ENCODE measurements at places on chromosomes 5 and 9. TPM values are rescaled to one million over a fixed set of nuclear protein-coding genes. Genes with fewer than 3 reads are reported as not detected.
A peak's percentile ranks its signal among the peaks of the same experiment; 100 is the strongest.

DNA sequence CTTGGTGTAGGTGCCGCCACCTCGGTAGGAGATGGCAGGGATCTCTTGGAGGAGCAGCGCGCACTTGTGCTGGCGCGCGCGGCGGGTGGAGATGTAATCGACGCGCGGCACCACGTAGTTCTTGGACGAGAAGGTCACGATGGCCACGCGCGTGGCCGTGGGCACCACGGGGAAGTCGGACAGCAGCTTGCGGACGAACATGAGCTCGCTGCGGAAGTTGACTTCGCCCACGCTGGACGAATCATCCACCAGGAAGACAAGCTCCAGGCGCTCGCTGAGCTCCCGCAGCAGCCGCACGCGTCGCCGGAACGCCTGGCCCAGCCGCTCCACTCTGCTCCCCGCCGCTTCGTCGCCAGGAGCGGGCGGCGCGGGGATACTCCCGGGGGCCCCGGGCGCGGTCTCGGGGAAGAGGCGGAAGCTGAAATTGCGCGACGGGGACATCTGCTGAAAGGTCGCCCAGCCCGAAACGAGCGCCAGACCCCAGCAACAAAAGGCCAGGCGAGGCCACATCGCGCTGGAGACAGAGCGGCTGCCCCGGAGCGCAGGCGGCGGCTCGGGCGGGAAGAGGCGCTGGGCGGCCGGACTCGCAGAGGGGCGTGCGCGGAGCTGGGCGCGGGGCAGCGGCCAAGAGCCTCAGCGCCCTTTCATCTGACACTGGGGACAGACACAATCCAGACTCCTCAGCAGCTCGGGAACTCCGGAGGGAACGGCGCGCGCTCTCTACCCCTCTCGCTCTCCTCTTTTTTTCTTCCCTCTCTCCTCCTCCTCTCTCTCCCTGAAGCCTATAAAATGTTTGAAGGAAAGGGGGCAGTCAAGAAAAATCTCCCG lies at the start of gene SVEP1:
SVEP1 (minus strand) TSS at position 708 of the 828 bp plus-strand sequence; CDS start at position 510, 198 bp downstream.
- no peaks in the 10 kb centered on the region for H3K4me1 ChIP-seq
- peaks cover 9% of the 10 kb centered on the region for H3K27me3 ChIP-seq
- H3K36me3 ChIP-seq, result no peaks in the 10 kb centered on the region
- DNase-seq, result no peak
- H3K27ac ChIP-seq, result no peak within 1 kb of the TSS
- no peak within 1 kb of the TSS for H3K4me3 ChIP-seq

- no peaks in the 10 kb centered on the region for H3K36me3 ChIP-seq
- no peak for DNase-seq
- H3K27me3 ChIP-seq, result no peaks in the 10 kb centered on the region
- H3K4me1 ChIP-seq, result no peaks in the 10 kb centered on the region
- no peak overlapping the region for H3K4me3 ChIP-seq
Observed at GRCh38 chr5:149315753-149316152, 29.5 kb upstream of the GRPEL2 start.

DNA sequence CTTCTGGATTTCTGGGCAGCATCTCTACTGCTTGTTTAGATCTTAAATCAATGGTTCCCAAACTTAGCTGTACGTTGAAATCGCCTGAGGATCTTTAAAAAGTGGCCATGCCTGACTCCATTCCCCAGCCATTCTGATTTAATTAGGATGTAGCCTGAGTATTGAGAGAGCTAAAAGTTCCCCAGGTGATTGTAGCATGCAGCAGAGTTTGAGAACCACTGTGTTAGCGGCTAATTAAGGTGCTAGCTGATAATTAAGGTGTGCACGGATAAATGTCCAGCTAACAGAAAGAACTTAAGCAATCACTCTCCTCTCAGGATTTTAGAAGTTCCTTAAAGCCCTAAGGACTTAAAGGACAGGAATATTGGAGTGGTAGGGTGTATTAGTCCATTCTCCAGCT lies 89.1 kb downstream of the NMUR2 start:
- H3K27ac ChIP-seq, result no peak overlapping the region
- no peaks in the 10 kb centered on the region for H3K4me1 ChIP-seq
- no peak overlapping the region for H3K4me3 ChIP-seq
- no peak for DNase-seq

DNA sequence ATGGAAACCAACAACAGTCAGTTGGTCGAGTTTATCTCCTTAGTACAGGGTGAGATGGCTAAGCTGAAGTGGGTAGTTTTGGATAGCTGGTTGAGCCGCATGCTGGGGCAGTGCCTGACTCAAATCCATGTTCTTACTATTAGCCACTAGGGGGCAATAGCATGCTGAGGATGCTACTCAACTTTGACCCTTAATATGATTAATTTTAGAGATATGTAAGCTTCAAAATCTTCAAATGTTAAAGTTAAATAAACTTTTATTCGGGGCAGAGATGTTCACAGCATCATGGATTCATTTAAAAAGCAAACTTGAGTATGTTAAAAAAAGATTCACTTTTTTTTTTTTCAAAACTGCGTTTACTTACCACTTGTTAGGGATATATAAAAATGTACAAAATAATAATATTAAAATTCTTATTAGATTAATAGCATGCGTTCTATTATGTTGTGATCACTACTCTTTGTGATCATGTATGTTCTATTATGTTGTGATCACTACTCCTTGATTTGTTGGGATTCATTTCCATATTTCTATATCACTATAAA lies 57.0 kb downstream of the C9orf153 start:
- DNase-seq, result peak; percentile 20
- H3K4me3 ChIP-seq, result no peak overlapping the region
- H3K4me1 ChIP-seq, result no peaks in the 10 kb centered on the region
- no peaks in the 10 kb centered on the region for H3K36me3 ChIP-seq
- no peaks in the 10 kb centered on the region for H3K27me3 ChIP-seq

GRCh38 chr9:119009249-119009648 lies 360.0 kb downstream of the BRINP1 start:
- no peak for DNase-seq
- no peak overlapping the region for H3K4me3 ChIP-seq
- H3K27me3 ChIP-seq, result no peaks in the 10 kb centered on the region
- H3K4me1 ChIP-seq, result no peaks in the 10 kb centered on the region

DNA sequence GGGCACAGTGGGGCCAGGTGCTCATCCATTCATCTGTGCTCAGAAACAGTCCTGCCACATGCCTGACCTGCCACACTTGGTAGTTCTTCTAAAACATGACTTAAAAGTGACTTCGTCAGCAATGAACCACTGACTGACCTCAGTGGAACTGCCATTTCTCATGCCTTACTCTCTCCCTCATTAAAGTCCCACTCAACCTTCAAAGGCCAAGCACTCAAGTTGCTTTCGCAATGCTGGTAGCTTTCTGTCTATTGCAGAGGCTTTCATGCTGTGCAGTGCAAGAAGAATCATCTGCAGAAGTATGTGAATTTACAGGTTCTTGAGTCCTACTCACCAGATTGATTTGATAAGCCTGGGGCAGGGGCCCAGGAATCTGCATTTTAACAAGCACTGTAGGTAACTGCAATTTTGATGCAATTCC lies 23.9 kb downstream of the B4GALT1 start:
- no peak overlapping the region for H3K4me3 ChIP-seq
- peak overlapping the region; percentile 85 for H3K27ac ChIP-seq
- no peak for DNase-seq
- H3K36me3 ChIP-seq, result peaks cover 2% of the 10 kb centered on the region
- no peaks in the 10 kb centered on the region for H3K27me3 ChIP-seq

DNA sequence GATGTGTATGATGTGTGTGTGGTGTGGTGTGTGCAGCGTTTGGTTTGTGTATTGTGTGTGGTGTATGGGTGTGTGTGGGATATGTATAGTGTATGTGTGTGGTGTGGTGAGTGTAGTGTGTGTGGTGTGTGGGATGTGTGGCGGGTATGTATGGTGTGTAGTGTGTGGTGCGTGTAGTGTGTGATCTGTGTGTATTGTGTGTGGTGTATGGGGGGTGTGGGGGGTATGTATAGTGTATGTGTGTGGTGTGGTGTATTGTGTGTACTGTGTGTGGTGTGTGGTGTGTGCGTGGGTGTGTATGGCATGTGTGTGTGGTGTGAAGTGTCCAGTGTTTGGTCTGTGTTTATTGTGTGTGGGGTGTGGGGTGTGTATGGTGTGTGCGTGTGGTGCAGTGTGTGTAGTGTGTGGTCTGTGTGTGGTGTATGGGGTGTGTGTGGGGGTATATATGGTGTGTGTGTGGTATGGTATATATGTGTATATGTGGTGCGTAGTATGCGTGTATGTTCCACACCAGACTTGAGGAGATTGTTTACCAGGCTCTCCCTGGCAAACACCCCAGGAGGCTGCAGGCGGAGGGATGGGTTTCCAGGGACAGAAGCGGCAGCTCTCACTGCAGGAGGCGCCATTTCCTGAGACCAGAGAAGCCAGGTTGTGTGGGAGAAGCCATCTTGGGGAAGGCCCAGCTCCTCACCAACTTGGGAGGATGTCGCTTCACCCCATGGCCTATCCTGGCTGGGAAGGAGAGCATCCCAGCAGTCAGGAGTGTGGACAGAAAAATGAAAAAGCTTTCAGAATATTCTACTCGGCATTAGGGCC lies 138.1 kb downstream of the NXNL2 start:
- H3K27ac ChIP-seq, result no peak overlapping the region
- no peak for DNase-seq
- no peaks in the 10 kb centered on the region for H3K36me3 ChIP-seq
- no peaks in the 10 kb centered on the region for H3K27me3 ChIP-seq

KIF4B gene
- total RNA-seq, result 0.05 TPM

FGF1 gene
- not detected for total RNA-seq

RGS7BP gene
- total RNA-seq, result not detected
